ENCODE measurements at places on chromosomes 1 and 21. TPM values are rescaled to one million over a fixed set of nuclear protein-coding genes. Genes with fewer than 3 reads are reported as not detected.
A peak's percentile ranks its signal among the peaks of the same experiment; 100 is the strongest.

Gene GBP6
- polyA plus RNA-seq: not detected

Gene PLXNA2
- polyA plus RNA-seq: 1.9 TPM

GRCh38 chr1:197911111-197911856 is 5.9 kb upstream of the LHX9 start:
- DNase-seq: no peak

DNA sequence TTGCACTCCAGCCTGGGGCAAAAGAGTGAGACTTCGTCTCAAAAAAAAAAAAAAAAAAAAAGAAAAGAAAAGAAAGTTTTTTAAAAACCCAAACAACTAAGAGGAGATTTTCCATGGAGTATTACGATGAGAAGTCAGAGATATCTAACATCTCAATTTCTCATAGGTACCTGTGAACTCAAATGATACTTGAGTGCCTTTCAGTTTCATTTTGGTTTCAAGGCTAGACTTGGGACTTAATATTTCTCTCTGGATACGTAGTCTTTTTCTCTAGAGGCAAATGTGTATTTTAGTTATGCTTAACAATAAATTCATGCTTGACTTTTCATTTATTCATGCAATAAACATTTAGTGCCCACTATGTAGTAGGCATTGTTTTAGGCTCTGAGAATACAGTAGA is 15.0 kb downstream of the ZYG11B start:
- DNase-seq: no peak

DNA sequence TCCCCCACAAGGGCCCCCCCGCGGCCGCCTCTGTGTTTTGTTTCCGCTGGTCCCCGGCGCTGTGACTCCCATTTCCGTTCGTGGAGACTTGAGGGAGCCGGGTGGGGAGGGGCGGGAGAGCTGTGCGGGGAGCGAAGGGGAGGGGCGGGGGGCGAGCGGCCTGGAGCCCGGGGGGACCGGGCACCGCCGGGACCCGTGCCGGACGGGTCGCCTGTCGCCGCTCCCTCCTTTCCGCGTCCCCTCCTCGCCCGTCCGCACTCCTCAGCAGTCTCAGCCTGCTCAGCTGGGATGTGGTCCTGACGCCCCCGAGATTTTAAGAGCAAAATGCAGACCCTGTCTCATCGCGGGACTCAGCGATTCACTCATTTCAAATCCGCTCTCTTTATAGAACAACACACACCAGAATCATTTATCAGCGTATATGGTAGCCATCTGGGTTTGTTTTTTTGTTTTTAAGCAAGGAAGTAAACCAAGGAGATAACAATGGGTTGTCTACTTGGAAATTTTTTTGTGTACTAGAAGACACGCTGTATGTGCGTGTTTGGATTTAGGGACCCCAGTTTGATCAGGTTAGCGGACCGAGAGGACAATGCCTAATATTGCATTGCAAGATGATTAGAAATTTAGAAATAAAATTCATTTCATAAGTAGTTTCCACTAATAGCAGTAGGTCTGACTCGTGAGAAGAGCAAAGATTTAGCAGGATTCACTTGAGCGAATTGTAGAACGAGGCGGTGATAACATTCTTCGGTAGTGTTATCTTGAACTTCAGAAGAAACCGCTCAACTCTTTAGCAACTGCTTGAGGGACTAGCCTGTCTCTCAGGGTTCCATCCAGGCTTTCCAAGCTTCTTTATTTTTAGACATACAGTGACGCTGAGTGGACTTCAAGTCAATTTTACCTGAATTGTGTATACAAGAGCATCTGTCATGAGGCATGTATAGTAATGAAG is 1.1 kb downstream of the GABPA start:
- DNase-seq: peak; percentile 18

- DNase-seq: no peak
Observed at GRCh38 chr1:226754097-226754496, 15.0 kb upstream of the ITPKB start.

- no peak for DNase-seq
Observed at GRCh38 chr1:204802401-204803175, 68.1 kb upstream of the NFASC start.

DNA sequence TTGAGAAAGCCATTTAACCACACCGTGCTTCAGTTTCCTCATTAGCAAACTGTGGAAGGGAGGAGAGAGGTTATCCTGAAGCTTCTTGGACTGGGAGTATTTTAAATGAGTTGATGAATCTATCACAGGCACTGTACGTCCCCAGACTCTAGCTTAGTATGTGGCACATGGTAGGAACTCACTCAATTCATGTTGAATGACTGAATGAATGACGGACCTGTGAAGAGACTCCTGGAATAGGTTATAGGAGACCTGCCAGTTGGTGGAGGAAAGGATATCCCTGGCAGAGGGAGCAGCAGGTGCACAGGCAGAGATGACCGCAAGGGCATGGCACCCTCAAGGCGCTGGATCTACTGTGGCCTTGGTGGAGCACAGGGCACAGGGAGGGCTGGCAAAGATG is 118.5 kb downstream of the HMGB4 start:
- DNase-seq: no peak

- no peak for DNase-seq
Observed at GRCh38 chr1:205074513-205074912, 9.7 kb downstream of the TMEM81 start.

- DNase-seq: no peak
Observed at GRCh38 chr1:22830041-22830566, 119.5 kb downstream of the EPHB2 start.

GRCh38 chr1:4532656-4533055 is 121.8 kb upstream of the AJAP1 start:
- DNase-seq: no peak

- DNase-seq: no peak
Observed at GRCh38 chr1:94339206-94339927, 78.8 kb upstream of the ABCD3 start.

DNA sequence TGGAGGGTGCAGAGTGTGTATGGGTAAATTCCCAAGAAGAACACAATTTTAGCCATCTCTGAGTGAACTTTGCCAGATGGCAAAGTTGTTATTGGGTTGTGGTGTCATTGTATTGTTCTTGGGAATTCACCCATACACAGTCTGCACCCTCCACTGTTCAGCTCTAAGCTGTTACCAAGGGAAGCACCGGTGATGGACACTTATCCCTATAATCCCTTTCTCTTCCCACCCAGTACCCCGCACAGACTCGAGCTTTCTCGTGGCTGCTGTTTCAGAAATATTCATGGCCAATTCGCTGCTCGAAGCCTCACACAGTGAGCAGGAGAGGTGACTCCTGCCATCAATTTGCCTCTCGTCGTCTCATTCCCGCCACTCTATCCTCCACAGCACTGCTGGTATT is 95.7 kb upstream of the PALMD start:
- DNase-seq: no peak

- no peak for DNase-seq
Observed at GRCh38 chr1:184646824-184647223, 107.8 kb downstream of the EDEM3 start.

GRCh38 chr1:112358798-112359408 is 37.1 kb upstream of the CTTNBP2NL start:
- no peak for DNase-seq
